ENCODE measurements at places on chromosomes 3 and 15.

DNA sequence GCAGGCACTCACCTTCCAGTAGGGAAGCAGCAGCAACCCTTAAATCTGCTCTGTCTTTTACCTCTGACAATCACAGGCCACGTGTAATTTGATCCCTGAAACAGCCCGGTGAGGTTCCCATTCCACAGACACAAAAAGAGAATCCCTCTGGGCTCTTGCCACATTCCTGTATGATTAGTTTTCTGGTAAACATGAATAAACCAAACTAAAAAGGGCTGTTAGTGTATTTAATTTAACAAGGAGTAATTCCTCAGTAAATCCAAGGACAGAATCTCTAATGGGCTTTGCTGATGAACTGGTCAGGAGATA is 186.9 kb downstream of the FAM43A start:
- no peak for DNase-seq

GRCh38 chr3:47456984-47457383 is 18.8 kb downstream of the SCAP start:
- DNase-seq: no peak

GRCh38 chr15:56886363-56886931 is 32.0 kb upstream of the TCF12 start:
- peak; percentile 42 for DNase-seq

GRCh38 chr3:61808526-61808925 is 247.2 kb downstream of the PTPRG start:
- no peak for DNase-seq

DNA sequence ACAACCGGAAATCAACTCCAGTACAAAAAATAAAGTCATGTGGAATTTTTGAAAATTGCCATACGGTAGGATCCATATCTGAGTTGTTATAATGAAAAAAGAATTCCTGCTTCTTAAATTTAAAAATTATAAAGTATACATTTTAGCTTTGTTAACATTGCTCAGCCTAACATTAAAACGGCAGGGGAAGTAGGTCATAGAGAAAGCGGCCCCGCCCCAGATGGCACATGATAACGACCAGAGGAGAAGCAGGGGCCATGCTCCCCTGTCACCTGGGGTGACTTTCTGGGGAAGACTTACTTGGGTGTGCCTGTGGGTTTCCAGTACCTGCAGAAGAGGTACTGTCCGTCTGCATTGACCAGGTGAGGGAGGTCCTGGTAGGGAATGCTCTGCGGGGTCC is 921 bp downstream of the MGLL start:
- DNase-seq: peak; percentile 83

GRCh38 chr3:104032283-104032682 is 1334.4 kb upstream of the ALCAM start:
- no peak for DNase-seq

- no peak for DNase-seq
These were observed 31.5 kb downstream of the NLGN1 start for GRCh38 chr3:173429076-173429475.

DNA sequence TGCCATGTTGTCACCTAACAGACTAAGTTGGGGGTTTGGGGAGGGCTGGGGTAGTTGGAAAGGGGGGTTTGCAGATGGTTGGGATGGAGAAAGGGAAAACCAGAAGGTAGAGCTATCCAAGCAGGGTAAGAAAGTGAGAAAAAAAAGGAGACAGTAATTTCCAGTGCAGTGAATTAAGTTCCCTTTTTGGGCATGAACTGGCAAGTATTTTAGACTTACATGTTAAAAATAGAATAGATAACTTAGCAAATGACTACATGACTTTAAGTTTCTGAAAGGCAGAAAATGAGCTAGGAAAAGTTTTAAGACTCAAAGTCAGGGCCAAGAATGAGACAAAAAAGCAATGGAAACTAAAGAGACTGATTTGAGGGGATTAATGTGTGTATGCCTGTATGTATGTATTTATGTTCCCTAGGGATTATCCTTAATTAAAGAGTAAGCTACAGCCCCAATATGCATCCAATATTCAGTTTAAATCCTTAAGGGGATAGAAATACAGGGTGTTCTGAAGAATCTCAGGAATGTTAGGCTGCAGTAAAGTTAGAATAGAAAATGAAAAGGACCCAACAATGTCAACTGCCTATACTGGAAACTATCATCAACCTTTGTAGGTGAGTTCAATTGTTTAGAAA is 285.2 kb upstream of the MME start:
- no peak for DNase-seq

GRCh38 chr3:51974963-51975851 is at the start of gene ABHD14A:
Gene ABHD14A, plus strand, starts transcription at chr3:51975064. Its CDS starts 72 bp downstream, at chr3:51975136.
- DNase-seq: peak; percentile 78

GRCh38 chr3:14371573-14372474 is 30.6 kb upstream of the SLC6A6 start:
- DNase-seq: peak; percentile 95

GRCh38 chr15:62391641-62392262 is 226.7 kb upstream of the C2CD4B start:
- peak; percentile 64 for DNase-seq

DNA sequence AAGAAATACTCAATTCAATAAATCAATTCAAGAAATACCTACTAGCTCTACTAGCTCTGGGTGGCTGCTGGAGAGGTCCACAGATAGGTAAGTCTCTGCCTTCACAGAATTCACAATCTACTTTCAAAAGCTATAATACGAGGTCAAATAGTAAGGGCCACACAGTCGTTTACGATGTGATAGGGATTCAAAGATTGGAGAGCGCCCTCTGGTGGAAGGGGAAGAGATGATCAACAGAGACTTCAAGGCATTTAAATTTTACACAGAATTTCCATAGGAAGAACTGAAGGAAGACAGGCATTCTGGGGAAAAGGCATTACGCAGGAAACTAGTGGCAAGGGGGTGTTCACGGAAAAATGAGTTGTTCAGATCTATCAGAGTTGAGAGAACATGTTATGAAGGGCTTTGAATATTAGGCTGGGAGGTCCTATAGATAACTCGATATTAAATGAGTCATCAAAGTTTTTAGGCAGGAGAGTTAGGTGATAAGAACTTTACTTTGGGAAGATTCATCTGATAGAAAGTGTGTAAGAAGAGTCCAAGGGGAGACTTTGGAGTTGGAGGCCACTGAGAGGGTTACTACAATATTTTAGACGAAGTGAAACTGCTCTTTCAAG is 128.8 kb downstream of the FRMD5 start:
- peak; percentile 92 for DNase-seq

DNA sequence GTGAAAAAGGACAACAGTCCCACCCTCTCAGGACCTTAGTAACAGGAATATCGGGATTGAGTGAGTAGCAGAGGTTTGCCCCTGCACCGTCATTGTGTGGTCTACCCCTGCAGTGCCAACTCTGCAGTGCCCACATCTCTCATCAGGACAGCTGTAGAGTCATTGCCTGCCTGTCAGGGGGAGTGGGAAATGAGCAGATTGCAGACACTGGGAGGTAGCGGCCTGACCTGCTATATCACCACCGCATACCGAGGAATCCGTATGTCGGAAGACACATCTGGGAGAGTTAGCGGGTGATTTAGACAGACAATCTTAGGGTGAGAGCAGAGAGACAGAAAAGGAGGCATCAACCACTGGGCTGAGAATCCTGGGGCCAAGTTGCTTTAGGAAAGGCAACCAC is 218.1 kb downstream of the EPHB1 start:
- DNase-seq: no peak

GRCh38 chr3:76349715-76350480 is 564.5 kb upstream of the ZNF717 start:
- DNase-seq: no peak

DNA sequence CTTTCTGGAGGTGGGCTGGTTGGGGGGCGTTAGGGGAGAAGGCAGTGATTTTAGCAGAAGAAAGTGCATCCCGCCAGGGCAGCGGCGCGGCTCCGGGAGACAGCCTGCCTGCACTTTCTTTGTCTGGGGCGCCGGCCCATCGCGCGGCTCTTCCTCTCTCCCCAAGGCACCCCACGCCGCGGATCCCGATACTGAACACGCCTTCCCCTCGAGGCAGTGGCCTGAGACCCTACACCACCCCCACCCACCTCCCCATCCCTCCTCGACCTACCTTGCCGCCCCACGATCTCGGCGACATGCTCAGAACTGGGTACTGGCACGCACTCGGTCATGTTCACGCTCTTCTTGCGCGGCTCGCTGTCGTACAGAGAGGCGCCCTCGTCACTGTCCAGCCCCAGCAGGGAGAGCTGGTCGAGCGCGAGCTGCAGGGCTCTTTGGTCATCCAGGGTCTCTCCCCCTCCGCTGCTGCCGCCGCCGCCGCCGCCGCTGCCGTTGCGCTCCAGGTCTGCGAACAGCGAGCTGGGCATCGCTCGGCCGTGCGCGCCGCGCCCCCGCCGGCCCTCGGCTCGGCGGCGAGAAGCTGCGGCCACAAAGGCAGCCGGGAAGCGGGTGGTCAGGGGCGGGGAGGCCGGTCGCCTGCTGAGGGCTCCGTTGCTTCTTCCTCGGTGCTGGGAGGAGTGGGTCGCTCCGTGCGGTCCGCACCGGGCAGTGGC is 483 bp downstream of the MEX3B start:
- peak; percentile 39 for DNase-seq

DNA sequence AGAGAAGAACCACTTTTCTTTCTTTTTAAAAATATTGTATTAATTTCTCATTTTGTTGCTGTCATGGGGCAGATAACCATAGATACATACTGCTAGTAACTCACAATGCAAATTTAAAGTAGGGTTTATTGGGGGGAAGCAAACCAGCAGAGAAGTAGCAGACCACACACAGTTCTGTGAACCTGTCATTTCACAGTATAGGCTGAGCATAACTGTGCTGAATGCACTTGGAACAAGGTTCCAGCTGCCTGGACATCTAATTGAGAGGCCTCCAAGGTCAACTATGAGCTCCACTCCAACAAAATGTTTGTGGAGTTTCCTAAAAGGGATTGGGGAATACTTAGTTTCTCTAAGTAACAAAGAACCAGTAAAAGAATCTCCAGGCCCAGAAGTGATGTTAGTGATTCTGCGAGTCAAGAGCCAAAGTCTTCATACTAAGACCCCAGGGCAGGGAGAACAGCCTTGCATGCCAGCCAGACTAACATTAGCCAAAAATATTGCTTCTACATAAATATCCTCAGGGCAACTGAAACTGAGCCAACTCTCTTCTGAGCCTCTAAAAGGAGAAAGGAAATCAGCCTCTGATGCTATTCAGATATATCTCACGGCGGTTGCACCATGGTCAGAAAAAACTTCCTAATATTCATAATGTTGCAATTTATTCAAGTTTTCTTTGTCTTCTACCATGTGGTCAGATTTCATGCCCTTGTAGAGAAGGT is 856.4 kb upstream of the ALCAM start:
- no peak for DNase-seq

DNA sequence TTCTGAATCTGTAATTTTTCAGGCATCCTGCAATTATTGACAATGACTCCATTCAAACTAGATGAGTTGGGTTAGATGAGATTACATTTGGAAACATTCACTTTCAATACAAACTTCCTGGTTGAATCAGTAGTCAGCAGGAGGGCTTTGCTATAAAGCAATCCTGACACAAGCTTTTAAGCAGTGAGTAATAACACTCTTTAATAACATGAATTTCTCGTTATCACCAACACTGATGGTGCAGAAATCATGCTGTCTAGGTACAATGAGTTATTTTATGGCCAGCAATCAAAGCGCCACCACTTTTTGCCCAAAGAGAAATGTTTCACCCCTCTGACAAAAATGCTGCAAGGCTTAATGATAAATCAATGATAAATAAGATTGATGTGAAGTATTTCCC is 474.8 kb upstream of the CNTN4 start:
- no peak for DNase-seq

DNA sequence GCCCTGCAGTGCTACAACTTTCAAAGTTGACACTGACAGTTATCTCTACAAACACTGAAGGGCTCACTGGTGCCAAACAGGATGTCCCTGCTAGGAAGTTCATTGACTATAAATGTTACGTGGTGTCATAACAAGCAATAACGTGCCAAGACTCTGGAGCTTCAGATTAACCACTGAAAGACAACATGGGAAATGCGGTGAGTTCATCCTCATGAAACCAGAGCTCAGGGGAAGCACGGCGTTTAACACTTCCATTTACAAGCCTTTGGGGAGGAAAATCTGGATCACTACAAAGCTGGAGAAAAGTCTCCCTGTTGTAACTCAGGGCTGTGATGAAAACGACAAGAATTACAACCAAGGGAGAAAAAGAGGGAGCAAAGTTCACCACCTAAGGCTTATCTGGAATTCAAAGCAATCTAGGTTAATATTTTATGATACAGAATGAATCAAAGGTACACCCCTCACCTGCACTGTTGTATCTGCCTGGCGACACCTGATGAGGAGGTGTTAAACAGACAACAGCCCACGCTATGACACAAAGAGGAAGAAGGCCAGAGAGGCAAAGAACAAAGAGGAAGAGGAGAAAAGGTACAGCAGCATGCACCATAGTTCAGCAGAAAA is 27.0 kb downstream of the SHQ1 start:
- peak; percentile 69 for DNase-seq

DNA sequence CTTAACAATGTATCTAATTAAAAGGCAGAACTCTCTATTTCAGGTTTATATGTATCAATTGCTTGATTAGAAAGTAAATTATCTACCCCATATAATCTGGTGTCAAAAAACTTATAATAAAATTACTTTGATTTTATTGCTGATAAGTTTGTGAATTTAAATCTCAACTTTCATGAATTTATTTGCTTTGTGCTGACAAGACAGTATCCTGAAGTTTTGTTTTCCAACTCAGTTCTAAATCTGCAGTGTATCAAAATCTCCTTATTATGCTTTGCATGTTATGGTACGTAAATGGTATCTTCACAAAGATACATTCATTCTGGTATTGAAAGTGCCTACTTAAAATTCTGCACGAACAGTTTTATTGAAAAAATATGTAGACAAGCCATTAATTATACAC is 78.5 kb upstream of the ZNF717 start:
- no peak for DNase-seq

GRCh38 chr3:136114421-136114820 is 81.7 kb downstream of the MSL2 start:
- no peak for DNase-seq

DNA sequence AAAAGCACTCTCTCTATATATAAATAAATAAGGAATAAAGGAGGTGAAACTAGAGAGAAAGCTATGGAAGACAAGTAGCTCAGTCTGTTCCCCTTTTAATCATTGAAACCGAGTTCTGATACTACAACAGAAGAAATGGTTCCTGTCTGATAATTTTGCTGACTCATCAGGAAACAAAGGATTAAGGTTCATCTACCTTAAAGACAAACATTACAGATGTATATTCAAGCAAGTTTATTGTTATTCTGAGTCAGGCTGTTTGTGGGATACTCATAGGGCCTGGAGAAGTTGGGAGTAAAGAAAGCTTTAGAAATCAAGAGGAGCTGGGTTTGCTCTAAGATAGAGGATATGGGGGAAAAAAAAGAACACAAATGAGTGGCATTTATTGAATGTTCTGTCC is 566.0 kb downstream of the ROBO2 start:
- no peak for DNase-seq

- no peak for DNase-seq
These were observed 220.7 kb upstream of the TP63 start for GRCh38 chr3:189410522-189410921.

Data from hematopoietic multipotent progenitor cell treated with erythropoietin and hydrocortisone succinate and interleukin-3 and kit ligand, for 6 days (in vitro differentiated cells).